Caco-2 (cell line): ENCODE measurements at places on chromosomes 5 and 9.

- no peak overlapping the region for H3K4me3 ChIP-seq
- H3K27me3 ChIP-seq: no peaks in the 10 kb centered on the region
- H3K27ac ChIP-seq: no peak overlapping the region
Measured at GRCh38 chr5:97501965-97502305, 318.9 kb upstream of the RIOK2 start.

- no peak for DNase-seq
- H3K27me3 ChIP-seq: no peaks in the 10 kb centered on the region
- H3K27ac ChIP-seq: no peak overlapping the region
- no peaks in the 10 kb centered on the region for H3K36me3 ChIP-seq
- H3K4me1 ChIP-seq: no peaks in the 10 kb centered on the region
Measured at GRCh38 chr9:84447305-84447704, 106.7 kb upstream of the SLC28A3 start.

GRCh38 chr9:73093740-73094379, 57.8 kb upstream of the ANXA1 start:
- no peak for DNase-seq
- no peaks in the 10 kb centered on the region for H3K36me3 ChIP-seq
- H3K27me3 ChIP-seq: no peaks in the 10 kb centered on the region
- no peak overlapping the region for H3K4me3 ChIP-seq

DNA sequence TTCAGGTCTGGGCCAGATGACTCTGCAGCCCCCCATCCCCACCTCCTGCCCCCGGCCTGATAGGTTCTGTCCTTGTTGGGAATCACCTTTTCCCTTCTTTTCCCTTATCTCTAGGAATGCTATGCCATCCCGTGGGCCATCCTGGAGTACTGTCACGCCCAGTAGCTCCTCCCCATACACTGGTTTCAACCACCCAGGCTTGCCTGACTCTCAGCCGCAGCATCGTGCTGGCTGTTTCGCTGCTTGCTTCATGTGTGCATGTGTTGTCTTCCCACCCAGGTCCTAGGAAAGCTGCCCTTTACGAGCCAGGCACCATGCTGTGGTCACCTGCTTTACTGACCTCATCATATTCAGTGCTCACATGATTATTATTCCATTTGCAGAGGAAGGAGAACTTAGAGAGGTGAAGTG, 71.8 kb downstream of the ANGPTL2 start:
- no peaks in the 10 kb centered on the region for H3K4me1 ChIP-seq
- H3K27ac ChIP-seq: peak overlapping the region; percentile 17
- no peak for DNase-seq
- H3K36me3 ChIP-seq: no peaks in the 10 kb centered on the region; the same call in 1 of the 2 replicates
- no peak overlapping the region for H3K4me3 ChIP-seq

DNA sequence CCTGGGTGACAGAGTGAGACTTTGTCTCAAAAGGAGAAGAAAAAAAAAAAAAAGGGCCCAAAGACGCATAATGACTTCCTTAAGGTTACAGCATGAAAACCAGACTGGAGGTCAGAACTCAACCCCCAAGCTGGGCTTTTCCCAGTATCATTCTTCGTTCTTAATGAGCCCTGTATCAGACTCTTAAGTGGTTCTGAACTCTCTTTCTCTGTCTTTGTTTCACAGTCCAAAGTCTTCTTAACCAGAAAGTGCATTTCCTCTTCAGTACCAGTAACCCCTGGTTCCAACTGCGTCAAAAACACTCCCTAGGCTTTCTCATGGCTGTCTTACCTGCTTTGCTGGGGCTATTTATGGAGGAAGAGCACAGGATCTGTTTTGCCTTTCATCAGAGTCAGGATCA, 38.4 kb upstream of the SHB start:
- H3K36me3 ChIP-seq: no peaks in the 10 kb centered on the region
- peaks cover 12% of the 10 kb centered on the region for H3K4me1 ChIP-seq
- H3K27ac ChIP-seq: no peak overlapping the region

GRCh38 chr9:124786881-124787573, 10.1 kb downstream of the OLFML2A start:
- no peak overlapping the region for H3K4me3 ChIP-seq
- H3K27ac ChIP-seq: no peak overlapping the region
- DNase-seq: peak; percentile 19
- H3K27me3 ChIP-seq: no peaks in the 10 kb centered on the region; the same call in 1 of the 2 replicates
- no peaks in the 10 kb centered on the region for H3K36me3 ChIP-seq

DNA sequence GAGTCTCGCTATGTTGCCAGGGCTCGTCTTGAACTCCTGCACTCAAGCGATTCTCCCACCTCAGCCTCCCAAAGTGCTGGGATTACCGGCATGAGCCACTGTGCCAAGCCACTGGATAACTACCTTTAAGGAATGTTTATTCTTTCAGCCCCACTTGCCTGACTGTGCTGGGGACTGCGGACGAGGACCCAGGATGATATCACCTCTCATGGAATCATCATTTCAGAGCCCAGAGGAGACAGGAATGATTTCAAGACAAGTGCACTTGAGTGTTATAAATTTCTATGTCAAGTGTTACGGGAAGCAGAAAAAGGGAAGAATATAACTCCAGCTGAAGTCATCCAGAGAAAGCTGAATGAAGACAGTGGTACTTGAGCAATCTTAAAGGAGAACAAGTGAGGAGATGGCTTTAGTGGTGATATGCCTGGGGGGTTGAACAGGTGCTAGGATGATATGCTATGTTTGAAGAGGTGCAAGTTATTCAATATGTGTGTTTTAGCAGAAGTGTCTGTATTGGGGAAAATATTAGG, 109.3 kb downstream of the DCP2 start:
- H3K4me1 ChIP-seq: no peaks in the 10 kb centered on the region; the same call in 1 of the 2 replicates
- no peaks in the 10 kb centered on the region for H3K27me3 ChIP-seq
- no peak overlapping the region for H3K27ac ChIP-seq
- no peak for DNase-seq
- H3K4me3 ChIP-seq: no peak overlapping the region
- no peaks in the 10 kb centered on the region for H3K36me3 ChIP-seq

DNA sequence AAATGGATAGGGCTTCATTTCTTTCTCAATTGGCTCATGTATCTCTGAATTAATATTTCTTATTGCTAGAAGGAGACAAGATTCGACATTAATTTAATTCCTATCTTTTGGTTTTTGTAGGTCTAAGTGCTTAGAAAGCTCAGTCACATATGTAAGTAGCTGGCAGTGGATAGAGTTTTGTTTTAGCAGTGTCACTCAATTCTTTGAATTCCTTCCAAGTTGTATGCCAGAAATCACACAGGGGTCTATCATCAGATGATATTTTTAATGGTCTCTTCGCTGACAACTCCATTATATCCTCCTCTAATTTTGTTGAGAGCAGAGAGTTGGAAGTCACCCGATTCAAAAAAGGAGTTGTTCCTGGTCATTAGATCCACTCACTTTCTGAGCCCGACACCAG, 82.7 kb downstream of the AMBP start:
- H3K36me3 ChIP-seq: no peaks in the 10 kb centered on the region
- no peaks in the 10 kb centered on the region for H3K4me1 ChIP-seq
- no peak for DNase-seq
- no peaks in the 10 kb centered on the region for H3K27me3 ChIP-seq
- no peak overlapping the region for H3K4me3 ChIP-seq

- DNase-seq: no peak
- no peaks in the 10 kb centered on the region for H3K27me3 ChIP-seq
- no peak overlapping the region for H3K27ac ChIP-seq
- no peak overlapping the region for H3K4me3 ChIP-seq
- no peaks in the 10 kb centered on the region for H3K4me1 ChIP-seq
- H3K36me3 ChIP-seq: no peaks in the 10 kb centered on the region
Measured at GRCh38 chr5:76025069-76025468, 58.1 kb upstream of the SV2C start.

DNA sequence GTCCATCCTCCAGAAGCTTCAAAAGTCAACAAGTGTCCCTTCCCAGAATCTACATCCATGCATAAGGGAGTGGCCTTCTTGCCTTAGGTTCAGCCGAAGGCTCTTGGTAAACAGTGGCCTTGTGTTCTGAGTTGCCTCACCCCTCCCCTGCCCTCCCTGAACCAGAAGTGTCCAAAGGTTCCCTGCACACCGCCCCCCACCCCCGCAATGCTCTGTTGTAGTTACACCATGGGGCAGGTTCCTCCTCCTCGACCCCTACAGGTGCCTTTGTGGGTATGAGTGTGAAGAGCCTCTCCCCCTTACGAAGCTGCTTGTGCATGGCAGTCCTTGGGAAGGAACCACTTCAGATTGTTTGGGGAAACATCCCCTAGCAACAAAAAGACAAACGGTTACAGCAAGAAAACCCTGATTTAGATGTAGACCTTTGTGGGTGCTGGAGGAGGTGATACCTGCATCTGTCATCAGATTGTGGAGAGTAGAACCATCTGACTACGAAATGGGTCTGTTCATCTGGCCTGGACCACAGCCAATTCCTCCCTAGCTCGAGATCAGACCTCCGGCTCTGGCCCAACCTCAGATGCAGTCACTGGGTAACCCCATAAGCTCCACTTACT, 7.1 kb downstream of the SPACA9 start:
- H3K4me3 ChIP-seq: no peak overlapping the region
- peaks cover 8% of the 10 kb centered on the region; the same call in 1 of the 2 replicates for H3K4me1 ChIP-seq
- no peaks in the 10 kb centered on the region for H3K36me3 ChIP-seq
- peak; percentile 66 for DNase-seq
